ENCODE measurements at places on chromosomes 3 and 15. TPM values are rescaled to one million over a fixed set of nuclear protein-coding genes. Genes with fewer than 3 reads are reported as not detected.

SSUH2 gene
- 2.7 TPM for total RNA-seq

TAMM41 gene
- 8.8 TPM for total RNA-seq

- DNase-seq: peak; percentile 44
Measured at GRCh38 chr3:30440880-30441279, 165.5 kb upstream of the TGFBR2 start.

DNA sequence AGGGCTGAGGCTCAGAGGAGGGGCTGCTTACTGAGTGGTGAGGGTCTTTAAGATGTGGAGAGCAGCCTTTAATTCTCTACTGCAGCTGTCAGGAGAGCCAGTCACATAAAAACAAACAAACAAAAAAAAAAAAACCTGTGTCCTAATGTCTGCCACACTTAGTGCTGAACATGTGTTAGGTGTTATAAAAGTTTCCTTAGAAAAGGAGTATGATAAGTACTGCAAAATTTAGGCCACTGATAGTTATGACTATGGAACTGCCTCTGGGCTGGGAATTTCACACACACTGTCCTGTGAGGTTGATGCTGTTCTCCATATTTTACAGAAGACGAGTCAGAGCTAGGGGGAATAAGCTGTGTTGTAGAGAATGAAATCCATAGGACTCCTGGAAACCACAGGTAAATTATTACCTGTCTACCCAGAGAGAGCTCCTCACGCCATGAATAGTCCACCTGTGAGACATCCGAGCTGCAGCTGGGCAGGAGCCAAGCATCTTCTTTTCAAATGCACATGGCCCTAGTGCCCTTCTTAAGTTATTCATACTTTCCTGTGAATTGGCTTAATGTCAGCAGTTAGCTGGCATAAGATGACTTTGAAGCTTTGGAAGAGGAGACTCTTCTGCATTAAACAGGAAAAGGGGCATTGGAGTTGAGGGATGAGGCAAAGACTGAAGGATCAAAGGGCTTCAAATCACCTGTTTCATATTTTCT lies 34.5 kb upstream of the SKOR1 start:
- no peak for DNase-seq

GRCh38 chr15:90883526-90883975 lies 753 bp upstream of the FES start:
- DNase-seq: no peak

DNA sequence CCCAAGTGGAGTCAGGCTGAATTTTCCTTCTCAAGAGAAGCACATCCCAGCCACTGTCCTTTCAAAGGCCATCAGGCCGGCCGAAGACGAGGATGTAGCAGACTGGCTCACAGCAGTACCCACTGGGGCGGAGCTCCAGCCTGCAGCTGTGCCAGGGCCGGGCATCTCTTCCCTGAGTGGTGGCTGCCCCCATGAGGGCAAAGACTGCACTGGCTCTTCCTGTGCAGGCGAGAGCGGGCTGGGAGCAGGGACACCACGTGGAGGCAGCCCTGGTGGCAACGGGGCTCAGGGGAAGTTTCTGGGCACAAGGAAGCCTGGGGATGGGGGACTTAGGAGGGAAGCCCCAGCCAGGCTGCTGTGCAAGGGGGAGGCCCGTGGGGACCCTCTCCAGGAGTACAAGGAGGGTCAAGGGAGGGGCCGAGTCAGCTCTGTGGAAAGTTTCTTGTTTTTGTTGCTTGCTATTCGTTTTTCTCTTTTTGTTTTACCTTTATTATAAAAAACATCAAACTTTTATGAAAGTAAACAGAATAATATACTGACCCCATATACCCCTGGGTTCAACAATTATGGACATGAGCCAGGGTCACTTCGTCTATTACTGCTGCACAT lies 66.1 kb downstream of the RPN1 start:
- DNase-seq: peak; percentile 75

- no peak for DNase-seq
Measured at GRCh38 chr3:8529181-8529637, 27.6 kb downstream of the LMCD1 start.

- DNase-seq: peak; percentile 29
Measured at GRCh38 chr3:4720316-4721075, 227.3 kb downstream of the ITPR1 start.

DNA sequence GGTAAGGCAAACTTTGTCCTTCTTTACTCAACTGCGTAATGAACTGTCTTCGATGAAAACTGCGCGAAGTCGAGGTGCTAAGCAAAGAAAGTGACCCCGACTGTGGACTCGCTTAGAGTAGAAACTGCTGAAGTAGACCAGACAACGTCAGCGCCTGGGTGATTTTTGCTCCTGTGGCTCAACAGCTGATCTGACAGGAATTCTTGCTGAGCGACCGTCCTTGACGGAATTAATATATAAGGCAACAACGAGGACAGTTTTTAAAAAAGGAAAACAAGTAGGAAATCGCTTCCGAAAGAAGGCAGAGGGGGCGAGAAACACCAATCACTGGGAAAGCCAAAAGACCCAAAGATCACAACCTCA lies 541 bp downstream of the RPS27L start:
- DNase-seq: peak; percentile 20

- no peak for DNase-seq
Measured at GRCh38 chr3:146271180-146271579, 20.3 kb upstream of the PLSCR4 start.

GRCh38 chr15:34358367-34358766 lies 8.6 kb downstream of the LPCAT4 start:
- no peak for DNase-seq

GRCh38 chr3:157166561-157166960 lies 6.6 kb upstream of the CCNL1 start:
- no peak for DNase-seq

DNA sequence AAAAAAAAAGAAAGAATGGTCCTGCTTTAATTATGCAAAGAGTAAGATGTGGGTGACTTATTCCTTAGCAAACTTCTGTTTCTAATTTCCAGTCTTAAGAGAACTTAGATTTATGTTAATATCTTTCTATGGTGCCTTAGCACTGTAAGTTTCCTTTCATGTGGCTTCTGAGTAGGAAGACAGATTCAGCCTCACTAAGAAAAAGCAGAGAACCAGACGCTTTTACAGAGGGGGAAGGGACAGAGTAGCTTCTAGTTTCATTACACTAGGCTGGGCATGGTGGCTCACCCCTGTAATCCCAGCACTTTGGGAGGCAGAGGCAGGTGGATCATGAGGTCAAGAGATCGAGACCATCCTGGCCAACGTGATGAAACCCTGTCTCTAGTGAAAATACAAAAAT lies 95.0 kb downstream of the DHX30 start:
- no peak for DNase-seq

DNA sequence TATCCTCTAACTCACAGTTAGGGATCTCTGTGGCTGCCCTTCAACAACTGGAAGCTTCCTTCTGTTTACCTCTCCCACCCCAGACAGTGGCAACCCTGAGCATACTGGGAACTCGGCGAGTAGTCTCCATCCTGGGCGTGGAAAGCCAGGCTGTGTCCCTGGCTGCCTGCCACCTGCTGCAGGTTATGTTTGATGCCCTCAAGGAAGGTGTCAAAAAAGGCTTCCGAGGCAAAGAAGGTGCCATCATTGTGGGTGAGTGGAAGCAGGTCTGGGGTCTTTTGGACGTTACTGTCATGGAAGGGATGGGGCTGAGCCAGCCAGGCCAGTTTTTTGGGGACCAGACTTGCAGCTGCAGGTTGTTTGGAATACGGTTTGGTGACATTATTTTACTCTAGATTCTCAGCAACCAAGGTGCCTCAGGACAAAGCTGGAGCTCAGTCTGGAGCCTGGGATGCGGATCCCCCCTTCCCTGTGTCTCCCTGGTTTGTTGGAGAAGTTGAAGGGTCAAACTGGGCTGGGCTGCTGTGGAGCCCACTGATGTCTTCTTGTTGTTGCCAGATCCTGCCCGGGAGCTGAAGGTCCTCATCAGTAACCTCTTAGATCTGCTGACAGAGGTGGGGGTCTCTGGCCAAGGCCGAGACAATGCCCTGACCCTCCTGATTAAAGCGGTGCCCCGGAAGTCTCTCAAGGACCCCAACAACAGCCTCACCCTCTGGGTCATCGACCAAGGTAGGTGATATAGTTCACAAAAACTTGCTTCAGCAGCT lies 7.5 kb downstream of the UNC45A start:
- no peak for DNase-seq

ZNF620 gene
- 2.7 TPM for total RNA-seq

DNA sequence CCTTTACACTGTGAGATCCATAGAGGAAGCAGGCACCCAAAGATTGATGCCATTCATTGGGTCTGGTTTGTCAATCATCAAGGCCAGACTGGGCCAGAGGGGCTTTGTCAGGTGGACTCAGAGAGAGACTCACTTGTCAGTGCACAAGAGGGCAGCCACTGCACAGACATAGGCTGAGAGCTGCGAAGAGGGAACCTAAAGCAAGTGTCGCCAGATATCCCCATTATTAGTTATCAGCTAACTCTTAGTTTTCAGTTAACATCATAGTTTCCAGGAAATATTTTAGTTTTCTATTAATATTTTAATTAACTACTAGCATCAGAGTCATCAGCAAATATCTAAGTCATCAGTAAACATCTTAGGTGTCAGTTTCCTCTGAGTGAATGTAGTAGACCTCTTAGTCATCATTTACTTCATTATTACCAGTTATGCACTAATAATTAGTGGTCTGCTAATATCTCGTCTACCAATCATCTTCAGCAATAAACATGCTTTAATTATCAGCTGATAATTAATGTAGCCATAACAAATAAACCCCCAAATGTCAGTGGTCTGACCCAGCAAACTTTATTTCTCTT lies 41.7 kb upstream of the LIMD1 start:
- DNase-seq: no peak

- no peak for DNase-seq
Measured at GRCh38 chr3:101851072-101851770, 1.9 kb downstream of the NFKBIZ start.

DNA sequence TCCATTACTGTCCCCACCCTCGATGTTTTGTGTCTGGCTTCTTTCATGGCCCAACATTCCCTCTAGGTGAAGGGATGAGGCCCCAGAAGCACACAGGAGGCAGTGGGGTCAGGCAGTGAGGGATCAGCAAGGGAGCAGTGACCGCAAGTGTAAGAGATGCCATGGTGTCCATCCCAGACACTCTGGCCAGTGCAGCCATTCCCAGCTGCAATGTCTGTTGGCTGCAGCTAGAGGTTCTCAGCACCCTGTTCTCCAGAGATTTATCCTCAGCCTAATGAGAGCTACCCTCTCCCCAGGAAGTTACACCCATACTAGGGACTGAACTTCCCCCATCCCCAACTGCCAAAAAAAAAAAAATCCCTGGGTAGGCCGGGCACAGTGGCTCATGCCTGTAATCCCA lies 40.2 kb downstream of the TRANK1 start:
- no peak for DNase-seq

GRCh38 chr3:146256851-146257486 lies 6.1 kb upstream of the PLSCR4 start:
- no peak for DNase-seq

DNA sequence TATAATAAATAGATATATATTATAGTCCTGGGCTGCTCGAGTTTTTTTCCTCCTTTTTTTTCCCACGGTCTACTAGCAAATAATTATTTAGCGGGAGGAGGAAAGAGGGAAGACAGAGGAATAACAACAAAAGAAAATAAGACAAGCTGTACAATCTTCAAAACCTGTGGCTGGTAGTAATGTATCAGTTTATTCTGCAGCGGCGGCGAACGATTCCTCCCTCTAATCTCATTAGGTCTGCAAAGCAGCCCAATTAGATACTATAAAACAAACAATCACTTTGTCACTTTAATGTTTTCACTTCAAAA lies 390 bp upstream of the TLE3 start:
- no peak for DNase-seq

COLQ gene
- 19.4 TPM for total RNA-seq

DNA sequence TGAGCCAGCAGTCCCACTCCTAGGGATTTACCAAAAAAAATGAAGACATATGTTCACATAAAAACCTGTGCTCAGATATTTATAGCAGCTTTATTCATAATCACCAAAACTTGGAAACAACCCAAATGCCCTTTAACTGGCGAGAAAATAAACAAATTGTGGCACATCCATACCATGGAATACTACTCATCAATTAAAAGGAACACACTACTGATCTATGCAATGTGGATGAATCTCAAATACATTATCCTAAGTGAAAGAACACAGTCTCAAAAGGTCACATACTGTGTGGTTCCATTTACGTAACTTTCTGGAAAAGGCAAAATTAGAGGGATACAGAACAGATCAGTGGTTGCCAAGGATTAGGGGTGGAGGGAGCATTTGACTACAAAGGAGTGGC lies 394.5 kb downstream of the SHQ1 start:
- no peak for DNase-seq

- no peak for DNase-seq
Measured at GRCh38 chr3:170690661-170690981, 104.7 kb upstream of the SLC7A14 start.

B3GALNT1 gene
- total RNA-seq: 77.7 TPM

FBXW12 gene
- not detected for total RNA-seq

OXTR gene
- total RNA-seq: 0.21 TPM

DNA sequence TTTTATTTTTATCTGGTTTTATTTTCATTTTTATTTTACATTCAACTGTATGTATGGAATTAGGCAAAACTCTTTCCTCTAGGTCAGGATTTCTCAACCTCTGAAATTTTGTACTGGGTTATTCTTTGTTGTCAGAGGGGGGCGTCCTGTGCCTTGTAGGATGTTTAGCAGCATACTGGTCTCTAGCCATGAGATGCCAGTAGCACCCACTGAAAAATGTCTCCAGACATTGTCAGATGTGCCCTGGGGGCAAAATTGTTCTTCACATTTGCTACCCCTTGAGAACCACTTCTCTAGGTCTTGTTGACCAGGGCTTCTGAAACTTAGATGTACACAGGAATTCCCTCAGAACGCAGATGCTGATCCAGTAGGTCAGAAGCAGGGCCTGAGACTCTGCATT lies 5.4 kb downstream of the CHRNA5 start:
- no peak for DNase-seq

DNA sequence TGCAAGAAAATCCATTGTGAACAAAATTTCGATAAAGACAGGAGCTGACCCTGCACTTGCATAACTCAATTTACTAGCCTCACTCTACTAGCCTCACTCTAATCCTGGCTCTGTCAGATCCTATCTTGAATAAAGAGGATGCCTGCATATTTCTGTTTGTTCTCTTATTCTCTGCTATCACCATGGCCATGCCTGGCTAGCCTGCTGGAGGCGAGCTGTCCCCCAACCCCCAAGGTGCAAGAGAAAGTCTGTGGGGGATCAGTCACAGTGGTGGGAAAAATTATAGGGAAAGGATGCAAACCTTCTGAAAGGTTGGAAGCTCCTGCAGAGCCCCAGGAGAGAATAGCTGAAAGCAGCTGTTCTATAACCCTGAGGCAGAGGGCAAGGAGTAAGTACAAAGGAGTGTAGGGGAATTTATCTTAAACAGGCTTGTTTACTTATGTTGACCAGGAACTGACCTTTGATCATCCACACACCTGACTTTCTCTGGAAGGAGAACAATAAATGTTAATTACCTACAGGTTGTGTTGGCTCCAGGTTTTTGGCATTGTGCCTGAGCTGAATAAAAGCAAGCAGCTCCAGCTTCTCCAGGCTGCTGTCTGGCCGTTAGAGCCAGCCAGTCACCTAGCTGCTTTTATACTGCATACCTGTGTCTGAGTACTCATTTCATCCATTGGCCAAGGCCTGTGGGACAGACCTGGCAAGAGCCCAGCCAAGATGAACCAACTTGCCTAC lies 137.7 kb upstream of the RASGRP1 start:
- no peak for DNase-seq
